ENCODE measurements at places on chromosomes 16 and 17. TPM values are rescaled to one million over a fixed set of nuclear protein-coding genes. Genes with fewer than 3 reads are reported as not detected.

DNA sequence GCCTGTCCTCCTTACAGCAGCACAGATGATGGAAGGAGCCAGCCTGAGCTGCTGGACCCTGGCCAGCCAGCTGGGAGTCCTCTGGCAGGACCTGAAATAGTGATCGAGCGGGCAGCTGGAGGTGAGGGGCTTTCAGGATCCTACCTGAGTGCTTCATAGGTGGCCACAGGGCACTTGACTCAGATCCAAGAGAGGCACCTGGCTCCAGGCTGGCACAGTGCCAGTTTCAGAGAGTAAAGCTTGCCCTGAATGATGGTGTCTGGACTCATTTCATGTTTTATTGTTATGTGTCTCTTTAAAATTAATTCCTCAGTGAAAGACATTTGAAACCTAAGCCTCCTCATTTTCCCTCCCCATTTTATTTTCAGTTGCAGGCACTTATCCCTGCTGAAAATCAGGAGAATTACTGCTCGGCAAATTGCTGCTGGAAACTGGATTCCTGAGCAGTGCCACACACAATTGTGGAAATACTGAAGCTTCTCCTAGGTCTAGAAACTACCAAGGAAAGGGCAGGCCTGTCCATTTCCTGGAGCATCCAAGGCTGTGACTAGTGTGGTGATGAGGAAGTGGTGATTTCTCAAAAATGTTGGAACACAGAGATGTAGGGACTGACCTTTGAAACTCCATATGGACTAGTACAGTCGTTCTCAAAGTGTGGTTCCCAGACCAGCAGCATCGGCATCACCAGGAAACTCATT, 16.1 kb upstream of the ADAMTS18 start:
- no peak overlapping the region for H3K27ac ChIP-seq
- no peaks in the 10 kb centered on the region for H3K36me3 ChIP-seq
- 0 out of 2 replicates have a peak, but pooled peaks cover 2% of the 10 kb centered on the region for H3K4me1 ChIP-seq
- no peaks in the 10 kb centered on the region for H3K27me3 ChIP-seq
- no peak for DNase-seq
- H3K4me3 ChIP-seq: no peak overlapping the region

GRCh38 chr16:79163691-79164387, 436.7 kb downstream of the MAF start:
- no peaks in the 10 kb centered on the region for H3K4me1 ChIP-seq
- DNase-seq: no peak
- H3K36me3 ChIP-seq: no peaks in the 10 kb centered on the region
- peak overlapping the region; percentile 36 for H3K4me3 ChIP-seq
- H3K27me3 ChIP-seq: no peaks in the 10 kb centered on the region

DNA sequence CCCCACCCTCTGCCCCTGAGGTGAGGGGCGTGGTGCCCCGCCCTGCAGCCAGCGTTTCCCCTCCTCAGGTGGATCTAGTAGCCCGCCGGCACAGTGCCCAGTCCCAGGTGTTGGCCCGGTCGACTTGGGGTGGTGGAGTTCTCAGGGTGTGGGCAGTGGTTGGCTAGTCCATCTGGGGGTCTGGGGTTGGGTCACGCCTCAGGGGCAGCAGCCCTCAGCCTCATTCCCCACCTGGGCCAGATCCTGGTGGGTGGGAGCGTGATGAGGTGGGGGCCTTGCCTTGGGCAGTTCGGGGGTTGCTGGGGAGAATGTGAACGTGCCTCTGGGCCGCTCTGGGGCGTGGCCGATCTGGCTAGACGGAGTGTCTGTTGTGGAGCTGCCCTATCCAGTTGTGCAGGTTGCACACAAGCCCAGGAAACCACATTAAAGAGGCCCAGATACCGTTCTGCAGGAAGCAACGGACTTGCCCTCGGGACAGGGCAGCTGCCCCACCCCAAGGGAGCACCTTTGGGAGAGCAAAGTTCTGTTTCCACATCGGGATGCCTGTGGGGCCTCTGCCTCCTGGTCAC, 32.0 kb downstream of the GSE1 start:
- DNase-seq: no peak
- H3K27ac ChIP-seq: no peak overlapping the region
- no peaks in the 10 kb centered on the region for H3K36me3 ChIP-seq
- peaks cover 40% of the 10 kb centered on the region for H3K4me1 ChIP-seq
- H3K27me3 ChIP-seq: no peaks in the 10 kb centered on the region

GRCh38 chr16:85991425-85991824, 92.5 kb downstream of the IRF8 start:
- H3K36me3 ChIP-seq: no peaks in the 10 kb centered on the region
- H3K4me3 ChIP-seq: no peak overlapping the region
- H3K27ac ChIP-seq: no peak overlapping the region
- H3K4me1 ChIP-seq: no peaks in the 10 kb centered on the region
- peaks cover 2% of the 10 kb centered on the region for H3K27me3 ChIP-seq

- peak overlapping the region; percentile 26 for H3K4me3 ChIP-seq
- H3K4me1 ChIP-seq: peaks cover 90% of the 10 kb centered on the region
- no peaks in the 10 kb centered on the region for H3K36me3 ChIP-seq
- no peak for DNase-seq
- H3K27ac ChIP-seq: peak overlapping the region; percentile 98
- no peaks in the 10 kb centered on the region for H3K27me3 ChIP-seq
Observed at GRCh38 chr17:81049372-81049911, 14.5 kb downstream of the BAIAP2 start.

GRCh38 chr17:66995944-66996343, 31.4 kb downstream of the CACNG4 start:
- no peaks in the 10 kb centered on the region for H3K4me1 ChIP-seq
- no peaks in the 10 kb centered on the region for H3K36me3 ChIP-seq
- no peak overlapping the region for H3K4me3 ChIP-seq
- no peak for DNase-seq
- no peak overlapping the region for H3K27ac ChIP-seq

GRCh38 chr17:9266031-9266680, 244.8 kb downstream of the NTN1 start:
- H3K27ac ChIP-seq: no peak overlapping the region
- no peaks in the 10 kb centered on the region for H3K27me3 ChIP-seq
- no peak for DNase-seq
- no peaks in the 10 kb centered on the region for H3K36me3 ChIP-seq
- H3K4me1 ChIP-seq: no peaks in the 10 kb centered on the region

The PGS1 gene
- total RNA-seq: 47.5 TPM

The ABCC6 gene
- total RNA-seq: 2.9 TPM

The AANAT gene
- not detected for total RNA-seq

The SULT1A1 gene
- total RNA-seq: 1.5 TPM

All from Panc1 (cell line).